K562 (cell line): ENCODE measurements at places on chromosomes 5 and 9.

DNA sequence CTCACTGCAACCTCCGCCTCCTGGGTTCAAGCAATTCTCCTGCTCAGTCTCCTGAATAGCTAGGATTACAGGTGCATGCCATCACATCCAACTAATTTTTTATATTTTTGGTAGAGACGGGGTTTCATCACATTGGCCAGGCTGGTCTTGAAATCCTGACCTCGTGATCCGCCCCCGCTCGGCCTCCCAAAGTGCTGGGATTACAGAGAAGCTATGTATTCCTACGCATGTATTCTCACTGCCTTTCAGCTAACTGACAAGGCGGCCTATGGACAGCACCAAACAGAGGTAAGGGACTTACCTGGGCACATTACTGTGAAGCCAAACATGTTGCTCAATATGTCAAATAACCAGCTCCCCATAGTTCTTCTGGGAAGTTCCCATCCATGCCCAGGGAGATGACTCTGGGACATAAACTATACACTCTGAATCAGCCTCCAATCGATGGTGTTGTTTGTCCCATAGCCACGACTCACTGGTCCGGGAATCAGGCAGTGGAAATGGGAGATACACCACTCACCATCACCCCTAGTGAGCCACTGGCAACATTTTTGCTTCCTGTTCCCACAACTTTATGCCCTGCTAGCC is 114.6 kb downstream of the SYK start:
- no peak for DNase-seq

GRCh38 chr5:88824141-88824540 is 58.8 kb downstream of the MEF2C start:
- no peak for DNase-seq

DNA sequence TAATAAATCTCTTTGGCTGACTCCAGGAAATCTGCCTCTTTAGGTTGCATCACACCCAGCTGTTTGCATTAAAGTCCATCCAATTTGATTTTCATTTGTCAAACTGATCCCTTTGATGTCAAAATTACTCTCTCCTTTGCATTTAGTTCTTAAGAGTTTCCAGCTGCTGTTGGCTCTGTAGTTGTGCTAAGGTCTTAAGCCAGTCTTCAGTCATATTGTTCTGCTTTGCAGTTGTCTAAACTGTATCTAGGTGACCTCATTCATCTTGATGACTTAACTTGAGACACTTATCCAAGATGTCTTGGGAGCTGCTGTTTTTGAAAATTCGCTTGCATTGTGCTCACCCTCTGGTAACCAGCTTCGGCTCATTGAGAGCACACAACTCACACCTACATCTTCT is 386.9 kb upstream of the TLE4 start:
- no peak for DNase-seq

- DNase-seq: no peak
These were observed 56.8 kb downstream of the HMGCS1 start for GRCh38 chr5:43256261-43256966.

GRCh38 chr5:144433893-144434292 is 263.2 kb downstream of the KCTD16 start:
- DNase-seq: no peak

GRCh38 chr9:20760246-20760891 is 76.3 kb downstream of the FOCAD start:
- no peak for DNase-seq

GRCh38 chr5:81014348-81014747 is 54.2 kb downstream of the RASGRF2 start:
- no peak for DNase-seq

DNA sequence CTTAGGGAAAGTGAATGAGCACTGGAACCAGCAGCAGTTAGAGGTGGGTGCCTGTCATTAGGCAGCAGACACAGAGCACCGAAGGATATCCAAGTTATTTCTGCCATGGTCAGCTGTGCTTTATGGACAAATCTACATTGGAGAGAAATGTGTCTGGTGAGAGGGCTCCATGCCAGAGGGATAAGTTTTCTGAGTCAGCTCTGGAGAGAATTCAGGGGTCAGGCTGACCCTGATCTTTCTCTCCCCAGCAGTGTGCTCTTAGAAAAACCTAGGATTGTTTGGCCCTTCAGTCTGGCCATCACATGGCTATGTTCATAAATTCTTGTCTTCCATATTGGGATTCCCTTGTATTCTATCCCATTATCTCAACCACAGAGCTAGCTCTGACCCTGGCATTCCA is 8.9 kb upstream of the IL17B start:
- no peak for DNase-seq

DNA sequence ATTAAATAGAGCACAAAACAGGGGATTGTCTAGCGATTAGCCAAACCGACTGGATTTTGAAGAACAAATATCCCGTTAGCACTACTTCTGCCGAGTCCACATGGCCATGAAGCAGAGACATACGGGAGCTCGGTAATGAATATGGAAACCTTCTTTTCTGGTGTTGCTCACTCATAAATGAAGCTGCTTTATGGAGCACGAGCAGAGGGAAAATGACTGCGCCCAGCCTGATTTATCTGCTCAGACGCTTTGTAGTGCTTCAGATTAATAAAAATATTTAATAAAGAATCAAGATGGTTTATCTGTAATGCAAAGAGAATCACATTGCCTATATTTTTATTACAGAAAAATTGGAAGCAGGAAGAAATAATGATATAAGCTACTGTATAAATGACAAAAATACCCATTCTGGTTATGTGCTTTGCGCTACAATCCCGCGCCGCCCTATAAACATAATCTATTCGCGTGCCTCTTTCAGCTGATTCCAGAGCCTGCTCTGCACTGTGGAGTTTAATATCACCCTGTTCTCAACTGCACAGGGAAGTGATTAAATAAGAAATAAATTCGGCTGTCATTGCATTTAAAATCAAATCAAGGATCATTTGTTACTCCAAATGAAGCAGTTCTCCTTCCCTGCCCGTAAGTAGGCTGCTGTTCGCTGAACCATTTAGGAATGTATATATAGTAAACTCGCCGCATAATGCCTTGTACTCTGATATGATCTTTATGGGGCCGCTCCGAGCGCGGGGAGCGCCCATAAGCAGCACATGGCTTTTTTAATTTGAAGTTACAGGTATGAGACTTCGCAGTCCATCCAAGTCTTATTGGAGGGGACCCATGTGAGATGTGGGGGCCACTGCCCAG is 22.3 kb upstream of the UBAC1 start:
- DNase-seq: no peak

GRCh38 chr9:113738893-113739604 is 137.1 kb upstream of the ZNF618 start:
- no peak for DNase-seq

DNA sequence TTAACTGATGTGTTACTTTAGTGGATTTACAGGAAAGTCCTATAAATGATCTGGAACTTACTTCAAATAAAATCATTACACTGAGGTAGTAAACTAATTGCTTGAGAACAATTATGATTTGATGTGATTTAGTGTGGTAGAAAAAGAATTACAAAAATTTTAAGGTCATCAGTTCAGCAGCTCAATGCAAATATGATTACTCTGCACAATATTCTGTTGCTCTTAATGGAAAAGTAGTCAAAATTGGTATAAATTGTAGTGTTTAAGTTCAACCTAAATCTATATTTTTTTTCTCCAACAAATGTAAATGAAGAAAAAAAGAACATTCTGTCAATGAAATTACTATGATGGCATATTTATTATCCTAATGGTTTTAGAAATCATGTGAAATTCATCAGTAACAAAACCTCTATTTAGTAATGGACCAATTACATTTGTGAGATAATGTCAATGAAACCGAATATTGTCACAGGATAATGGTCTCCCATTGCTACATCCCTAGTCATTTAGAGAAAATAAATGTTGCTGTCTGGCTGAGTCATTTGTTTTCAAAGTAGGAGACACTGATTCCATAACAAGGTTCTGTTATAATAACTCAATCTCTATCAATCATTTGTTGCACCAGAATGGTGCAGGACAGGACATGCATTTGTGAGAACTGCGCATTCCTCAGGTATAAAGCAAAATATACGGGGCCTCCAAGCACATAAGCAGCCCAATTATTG is 177.1 kb downstream of the NFIB start:
- DNase-seq: no peak

GRCh38 chr5:114949756-114950155 is 220.0 kb downstream of the TRIM36 start:
- DNase-seq: no peak

DNA sequence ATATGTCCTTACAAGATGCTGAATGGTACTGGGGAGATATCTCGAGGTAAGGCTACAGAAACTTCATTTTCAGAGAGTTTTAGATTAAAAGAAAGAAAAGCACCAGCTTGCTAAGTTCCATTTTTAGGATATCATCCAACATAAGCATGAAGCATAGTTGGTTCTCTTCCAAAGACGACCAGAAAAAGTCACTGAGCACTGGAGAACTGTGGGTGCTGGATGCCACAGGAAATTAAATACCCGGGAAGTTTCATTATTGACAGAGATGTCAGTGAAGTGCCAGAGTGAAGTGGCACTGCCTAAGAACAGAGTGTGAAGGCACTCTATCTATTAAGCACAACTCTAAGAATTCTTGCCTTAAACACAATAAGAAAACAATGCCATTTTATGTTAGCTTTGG is 76.8 kb downstream of the PIK3R1 start:
- DNase-seq: no peak

- DNase-seq: no peak
These were observed 90.7 kb downstream of the RAD23B start for GRCh38 chr9:107373809-107374208.

DNA sequence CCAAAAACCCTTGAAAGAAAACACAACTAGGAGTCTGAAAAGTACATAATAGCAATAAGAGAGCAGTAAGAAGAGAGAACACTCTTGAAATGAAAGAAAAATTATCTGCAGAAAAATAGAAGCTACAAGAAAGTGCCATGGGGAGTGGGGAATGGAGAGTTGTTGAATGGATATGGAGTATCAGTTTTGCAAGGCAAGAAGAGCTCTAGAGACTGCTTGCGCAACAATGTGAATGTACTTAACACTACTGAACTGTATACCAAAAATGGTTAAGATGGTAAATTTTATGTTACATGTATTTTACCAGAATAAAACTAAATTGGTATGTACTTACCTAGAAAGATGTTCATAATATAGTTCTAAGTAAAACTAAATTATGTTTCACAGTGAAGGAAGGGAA is 54.8 kb upstream of the RASGRF2 start:
- no peak for DNase-seq

DNA sequence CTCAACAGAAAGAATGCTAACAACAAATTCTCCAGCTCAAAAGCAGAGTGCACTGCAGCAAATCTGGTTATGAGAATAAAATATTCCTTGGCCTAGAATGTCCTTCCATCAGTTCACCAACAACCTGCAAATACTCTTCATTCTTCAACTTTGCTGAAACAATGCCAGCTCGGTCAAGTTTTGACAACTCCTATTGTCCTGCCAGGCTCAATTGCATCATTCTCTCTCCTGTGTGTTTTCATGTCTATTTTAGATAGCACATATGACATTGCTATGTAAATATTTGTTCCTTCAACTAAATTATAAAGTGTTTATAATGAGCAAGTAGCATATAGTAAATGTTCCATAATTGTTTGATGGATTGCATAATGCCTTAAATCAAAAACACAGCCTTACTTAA is 463.8 kb downstream of the TLE1 start:
- DNase-seq: no peak
